Right lobe of liver (tissue), 6 donors: ENCODE measurements at places on chromosomes 2 and 18. TPM values are rescaled to one million over a fixed set of nuclear protein-coding genes. Genes with fewer than 3 reads are reported as not detected.

- no peak for DNase-seq
Observed at GRCh38 chr2:98576666-98577312, 31.5 kb downstream of the COA5 start.

Gene UGT1A9
- total RNA-seq, result 107 TPM

- DNase-seq, result no peak
Observed at GRCh38 chr18:52337276-52337675, 2.7 kb upstream of the DCC start.

DNA sequence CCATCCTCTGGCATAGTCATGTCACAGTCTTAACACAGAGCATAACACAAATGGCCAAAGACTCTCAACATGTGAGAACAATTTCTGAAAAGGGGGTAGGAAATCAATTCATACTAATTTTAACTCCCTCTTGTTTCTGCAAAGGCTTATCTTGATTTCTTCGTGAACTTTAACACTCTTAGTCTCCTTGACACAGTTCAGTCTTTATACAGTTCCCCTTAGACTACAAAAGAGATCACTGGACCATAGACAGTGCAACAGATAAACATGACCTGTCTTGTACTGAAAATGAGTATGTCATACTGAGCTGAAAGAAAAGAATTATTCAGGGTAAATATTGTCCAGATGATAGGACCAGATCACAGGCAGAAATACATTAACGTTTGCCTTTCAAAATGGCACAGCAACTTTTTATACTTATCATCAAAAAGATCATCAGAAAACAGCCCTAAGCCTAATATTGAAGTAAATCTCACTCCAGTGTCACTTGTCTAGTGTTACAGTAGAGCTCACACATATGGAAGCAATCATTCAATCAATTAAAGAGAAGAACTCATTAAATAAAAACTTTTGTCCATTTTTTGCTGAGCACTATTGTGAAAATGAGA, 56.4 kb upstream of the VRK2 start:
- no peak for DNase-seq

Gene C18orf54
- 0.35 TPM for total RNA-seq

Gene UGT1A8
- 2.5 TPM for total RNA-seq

DNA sequence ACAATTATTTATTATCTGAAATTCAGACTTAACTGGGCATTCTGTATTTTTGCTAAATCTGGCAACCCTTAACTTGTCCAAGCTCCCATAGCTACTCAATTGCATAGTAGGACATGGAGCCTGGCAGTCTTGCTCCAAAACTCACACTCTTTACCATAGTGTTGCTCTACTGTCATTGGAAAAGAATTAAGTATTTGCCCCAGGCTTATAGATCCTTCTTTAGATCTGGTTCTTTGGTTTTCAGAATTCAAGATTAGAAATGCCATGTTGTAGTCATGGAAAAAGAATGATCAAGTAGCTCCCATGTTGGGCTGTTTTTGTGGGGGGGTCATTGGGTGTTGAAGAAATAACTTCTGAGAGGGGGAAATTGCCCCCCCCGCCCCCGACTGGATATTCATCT, 240.9 kb downstream of the WDPCP start:
- DNase-seq, result no peak

Gene TRIM43
- total RNA-seq, result not detected

Gene NT5DC4
- not detected for total RNA-seq

GRCh38 chr2:727071-727470, 49.9 kb upstream of the TMEM18 start:
- no peak for DNase-seq

Gene LBH
- total RNA-seq, result 4.3 TPM

GRCh38 chr2:210132239-210132638, 39.0 kb downstream of the KANSL1L start:
- no peak for DNase-seq

DNA sequence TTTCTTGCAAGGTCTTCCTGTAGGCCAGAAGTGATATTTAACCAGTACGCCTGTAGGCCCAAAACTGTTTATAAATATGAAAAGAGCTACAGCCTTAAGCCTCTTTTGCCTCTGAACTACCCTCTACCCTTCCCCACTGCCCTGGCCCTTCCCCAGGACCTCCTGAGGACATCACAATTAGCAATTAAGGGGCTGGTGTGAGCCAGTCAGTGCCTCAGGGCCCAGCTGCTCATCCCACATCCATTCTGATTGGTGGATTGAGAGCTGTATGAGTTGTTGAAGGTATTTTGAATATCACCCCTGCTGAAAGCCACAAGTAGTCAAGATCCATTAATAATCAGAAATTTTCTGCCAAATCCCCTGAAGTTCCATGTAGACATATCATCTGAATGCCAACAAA, 126.3 kb upstream of the TACR1 start:
- no peak for DNase-seq

Gene DUSP19
- 0.51 TPM for total RNA-seq

Gene MPP4
- total RNA-seq, result not detected

GRCh38 chr2:164622338-164623106, 1.2 kb upstream of the GRB14 start:
- peak; percentile 67 for DNase-seq

GRCh38 chr18:51621113-51621863, 423.8 kb upstream of the MEX3C start:
- peak; percentile 34 for DNase-seq

Gene OTOS
- not detected for total RNA-seq

- DNase-seq, result no peak
Observed at GRCh38 chr2:218318241-218318640, 25.9 kb upstream of the TMBIM1 start.

GRCh38 chr2:6846967-6847681, 18.6 kb downstream of the CMPK2 start:
- no peak for DNase-seq

Gene RAB17
- total RNA-seq, result 80.7 TPM

GRCh38 chr2:217797661-217798069, 205.1 kb downstream of the TNS1 start:
- no peak for DNase-seq

Gene IL1F10
- total RNA-seq, result not detected

Gene EVX2
- total RNA-seq, result not detected

- peak; percentile 28 for DNase-seq
Observed at GRCh38 chr18:79772865-79773696, 24.7 kb upstream of the KCNG2 start.
